ENCODE measurements at places on chromosomes 5 and 9. TPM values are rescaled to one million over a fixed set of nuclear protein-coding genes. Genes with fewer than 3 reads are reported as not detected.

DNA sequence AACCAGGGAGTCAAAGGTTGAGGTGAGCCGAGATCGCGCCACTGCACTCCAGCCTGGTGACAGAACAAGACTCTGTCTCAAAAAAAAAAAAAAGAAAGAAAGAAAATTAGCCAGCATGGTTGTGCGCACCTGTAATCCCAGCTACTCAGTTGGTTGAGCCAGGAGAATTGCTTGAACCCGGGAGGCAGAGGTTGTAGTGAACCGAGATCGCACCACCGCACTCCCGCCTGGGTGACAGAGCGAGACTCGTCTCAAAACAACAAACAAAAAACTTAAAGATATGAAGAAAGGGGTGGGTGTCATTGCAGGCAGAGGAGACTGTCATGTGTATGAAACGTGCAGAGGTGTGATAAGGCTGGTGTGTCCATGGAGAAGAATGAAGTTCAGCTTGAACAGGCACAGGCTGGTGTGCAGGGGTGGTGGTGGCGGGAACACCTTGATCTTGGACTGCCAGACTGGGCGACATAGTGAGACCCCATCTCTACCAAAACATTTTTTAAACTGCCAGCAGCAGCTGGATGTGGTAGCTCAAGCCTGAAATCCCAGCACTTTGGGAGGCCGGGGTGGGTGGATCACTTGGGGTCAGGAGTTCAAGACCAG lies 69.6 kb downstream of the UGCG start:
- no peak for DNase-seq

OGN gene
- 3.4 TPM for polyA plus RNA-seq

DNA sequence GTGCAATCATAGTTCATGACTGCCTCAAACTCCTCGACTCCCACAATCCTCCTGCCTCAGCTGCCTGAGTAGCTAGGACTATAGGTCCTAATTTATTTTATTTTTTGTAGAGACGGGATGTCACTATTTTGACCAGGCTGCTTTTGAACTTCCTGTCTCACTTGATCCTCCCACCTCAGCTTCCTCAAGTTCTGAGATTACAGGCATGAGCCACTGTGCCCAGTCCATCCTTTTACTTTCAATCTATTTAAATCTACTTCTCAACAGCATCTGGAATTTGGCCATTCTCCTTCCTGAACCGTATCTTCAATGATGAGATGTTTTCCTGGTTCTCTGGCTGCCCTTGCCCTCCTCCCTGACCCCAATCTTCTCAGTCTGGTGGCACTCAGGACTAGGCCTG lies 12.2 kb upstream of the GRIN1 start:
- no peak for DNase-seq

IRX2 gene
- polyA plus RNA-seq = 1.5 TPM

- no peak for DNase-seq
Measured at GRCh38 chr5:125338440-125339174, 592.2 kb upstream of the ZNF608 start.

All from thymus (tissue), 14 donors.